CD8-positive, alpha-beta T cell (primary cell): ENCODE measurements at places on chromosomes 13 and 19.

- no peak for DNase-seq
Measured at GRCh38 chr19:7677669-7678311, 900 bp downstream of the MCEMP1 start.

- no peak for DNase-seq
Measured at GRCh38 chr13:59374691-59375090, 789.0 kb downstream of the DIAPH3 start.

DNA sequence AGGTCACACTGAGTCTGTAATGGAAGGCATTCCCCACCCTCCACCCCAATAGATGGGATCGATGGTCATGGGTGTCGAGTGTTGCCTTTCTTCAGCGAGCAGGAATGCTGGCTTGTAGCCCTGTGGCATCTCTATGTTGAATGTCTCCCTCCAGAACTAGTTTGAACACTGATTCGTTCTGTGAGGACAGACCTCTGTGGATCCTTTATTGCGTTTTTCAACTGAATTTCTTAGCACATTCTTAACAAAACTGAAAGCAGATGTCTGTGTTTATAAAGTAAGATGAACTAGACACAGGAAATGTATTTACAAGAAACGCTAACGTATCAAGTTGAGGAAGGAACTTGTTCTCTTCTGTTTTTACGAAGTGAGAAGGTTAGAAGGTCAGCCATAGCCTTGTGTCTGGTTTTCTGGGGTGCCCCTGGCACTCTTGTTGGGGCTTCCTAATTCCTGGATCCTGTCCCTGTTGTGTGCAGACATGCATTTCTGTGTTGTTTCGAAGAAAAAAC is 36.8 kb upstream of the TM9SF2 start:
- DNase-seq, result no peak

GRCh38 chr13:110890279-110891165 is 24.3 kb downstream of the ANKRD10 start:
- DNase-seq, result no peak

DNA sequence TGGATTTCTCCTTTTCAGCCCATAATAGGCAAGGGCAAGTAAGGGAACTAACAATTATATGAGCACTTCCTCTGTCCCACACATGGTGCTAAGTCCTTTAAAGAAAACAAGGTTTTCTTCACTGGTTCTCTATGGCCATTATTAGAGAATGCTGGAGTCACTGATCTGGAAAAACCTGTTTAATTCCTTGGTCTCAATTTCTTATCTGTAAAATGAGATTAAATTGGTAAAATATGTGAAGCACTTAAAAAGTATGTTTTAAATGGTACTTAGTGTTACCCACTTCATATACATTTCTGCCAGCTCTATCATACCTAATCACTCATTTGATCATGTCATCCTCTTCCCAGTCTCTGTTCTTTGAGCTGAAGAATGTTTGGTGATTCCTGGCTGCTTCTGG is 39.4 kb downstream of the LRCH1 start:
- no peak for DNase-seq

DNA sequence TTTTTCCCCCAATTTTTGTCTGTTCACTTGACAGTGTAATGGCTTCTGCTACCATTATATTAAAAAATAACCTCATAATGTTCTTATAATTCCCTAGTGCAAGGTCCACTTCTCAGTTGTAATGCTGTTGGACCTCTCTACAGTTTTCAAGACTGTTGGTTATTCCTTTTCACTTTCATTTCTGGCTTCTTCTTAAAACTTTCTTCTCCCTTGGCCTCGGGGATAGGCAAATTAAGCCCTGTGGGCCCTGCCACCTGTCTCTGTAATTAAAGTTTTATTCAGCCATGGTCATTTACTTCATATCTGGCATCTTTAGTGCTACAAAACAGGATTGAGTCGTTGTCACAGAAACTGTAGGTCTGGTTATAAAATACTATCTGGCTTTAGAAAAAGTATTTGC is 313.5 kb downstream of the KLF12 start:
- DNase-seq, result no peak

DNA sequence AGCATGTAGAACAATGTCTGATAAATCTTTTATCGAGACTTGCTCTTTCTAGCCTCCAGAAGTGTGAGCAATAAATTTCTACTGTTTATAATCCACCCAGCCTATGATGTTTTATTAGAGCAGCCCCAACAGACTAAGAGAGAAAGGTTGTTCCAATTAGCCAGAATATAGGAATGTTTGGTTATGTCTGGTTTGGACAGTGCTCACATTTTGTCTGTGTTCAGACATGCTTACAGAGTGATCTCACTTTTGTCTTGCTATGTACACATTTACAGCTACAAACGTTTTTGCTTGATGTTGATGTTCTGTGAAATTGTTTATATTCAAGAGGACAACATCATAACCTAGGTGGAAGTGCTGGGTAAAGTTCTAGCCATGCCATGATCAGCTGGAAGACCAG is 18.0 kb upstream of the EVI5L start:
- DNase-seq, result no peak

- no peak for DNase-seq
Measured at GRCh38 chr19:42286349-42287016, 15.4 kb upstream of the PRR19 start.

GRCh38 chr13:33927315-33927714 is 109.4 kb downstream of the RFC3 start:
- DNase-seq, result no peak

DNA sequence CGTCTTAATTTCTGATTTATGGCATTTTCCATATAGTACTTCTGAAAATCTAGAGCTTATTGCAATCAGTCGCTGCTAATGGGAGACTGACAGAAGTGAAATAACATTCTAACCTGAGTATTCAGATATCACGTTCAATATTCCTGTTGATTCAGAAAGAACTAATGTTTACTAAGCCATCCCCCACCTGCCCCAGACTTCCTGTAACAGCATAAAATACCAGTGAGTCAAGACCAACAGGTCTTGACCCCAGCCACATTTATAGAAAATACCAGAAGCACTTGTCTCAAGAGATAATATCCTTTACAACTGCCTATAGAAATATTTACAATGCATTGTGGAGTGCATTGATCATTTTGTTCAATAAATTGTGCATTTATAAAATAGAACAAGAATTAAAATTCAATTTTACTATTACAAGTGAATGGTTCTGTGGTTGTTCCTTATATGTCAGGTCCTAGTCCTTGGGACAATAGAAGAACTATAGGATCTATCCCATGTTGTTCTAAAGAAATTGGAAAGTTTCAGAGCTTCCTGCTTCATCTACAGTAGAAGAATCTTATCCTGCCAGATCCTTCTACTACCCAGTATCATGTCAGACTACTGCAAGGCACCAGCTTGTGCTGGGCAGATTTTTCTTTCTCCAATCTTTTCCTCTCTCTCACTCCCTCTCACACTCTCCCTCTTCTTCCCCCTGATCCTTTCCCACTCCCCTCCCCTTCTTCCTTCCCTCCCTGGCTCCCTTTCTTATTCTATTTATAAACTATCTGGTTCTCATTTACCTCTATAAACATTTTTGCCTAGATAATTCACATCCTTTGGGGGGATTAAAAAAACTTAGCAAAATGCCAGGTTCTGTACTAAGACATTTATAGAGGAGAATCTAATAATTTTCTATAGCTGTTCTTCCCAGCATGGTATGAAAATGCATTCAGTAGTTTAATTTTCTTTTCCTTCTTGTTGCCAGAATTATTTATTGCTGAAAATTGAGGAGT is 629.9 kb downstream of the DIAPH3 start:
- DNase-seq, result no peak

GRCh38 chr13:73989244-73989843 is 144.9 kb downstream of the KLF12 start:
- no peak for DNase-seq
